NB4 (cell line): ENCODE measurements at places on chromosomes 3 and 15.

- DNase-seq = no peak
Observed at GRCh38 chr3:97778152-97778551, 13.6 kb downstream of the ARL6 start.

DNA sequence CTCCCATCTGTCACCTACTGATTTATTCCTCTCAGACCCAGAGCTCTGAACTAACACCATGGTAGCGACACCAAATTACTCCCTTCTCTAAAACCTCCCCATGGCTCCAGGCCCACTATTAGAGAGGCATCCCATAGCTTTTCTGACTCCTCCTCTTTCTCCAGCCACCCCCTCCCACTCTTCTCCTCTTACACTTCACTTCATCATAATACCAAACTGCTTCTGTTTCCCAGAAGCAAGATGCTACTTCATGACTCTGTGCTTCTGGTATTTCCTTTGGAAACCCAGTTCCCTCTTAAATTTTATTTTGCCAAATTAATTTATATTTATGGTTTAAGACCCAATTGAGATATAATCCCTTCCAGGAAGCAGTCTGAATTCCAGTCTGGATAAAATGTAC is 465.1 kb upstream of the PDZRN3 start:
- DNase-seq = no peak

DNA sequence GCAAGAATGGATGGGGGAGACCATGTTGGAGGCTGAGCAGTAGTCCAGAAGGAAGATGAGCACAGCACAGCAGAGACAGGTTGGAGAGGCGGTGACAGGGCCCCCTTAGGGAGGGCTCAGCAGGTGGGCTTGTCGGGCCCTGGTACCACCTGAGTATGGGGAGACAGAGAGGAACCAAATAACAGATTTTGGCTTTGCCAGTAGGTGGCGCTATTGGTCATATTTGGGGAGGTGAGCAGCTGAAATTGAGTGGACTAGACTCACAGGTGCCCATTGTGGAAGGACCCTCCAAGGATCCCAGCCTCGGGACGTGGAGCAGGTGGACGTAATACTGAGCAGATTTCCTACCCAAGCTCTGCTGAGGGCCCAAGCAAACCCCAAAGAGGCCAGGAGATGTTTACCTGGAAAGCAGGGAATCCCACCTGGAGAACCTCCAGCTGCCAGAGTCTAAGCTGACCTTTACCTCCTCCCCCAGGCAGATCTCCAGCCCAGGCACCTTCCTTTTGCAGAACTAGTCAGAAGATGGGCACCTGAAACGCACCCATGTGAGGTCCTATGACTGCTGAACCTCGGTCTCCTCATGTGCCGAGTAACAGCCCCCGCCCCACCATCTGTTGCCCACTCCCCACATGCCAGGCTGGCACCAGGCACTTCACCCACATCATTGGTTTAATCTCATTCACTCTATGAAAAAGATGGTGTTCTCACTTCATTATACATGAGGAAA is 24.6 kb upstream of the CORO2B start:
- peak; percentile 64 for DNase-seq

DNA sequence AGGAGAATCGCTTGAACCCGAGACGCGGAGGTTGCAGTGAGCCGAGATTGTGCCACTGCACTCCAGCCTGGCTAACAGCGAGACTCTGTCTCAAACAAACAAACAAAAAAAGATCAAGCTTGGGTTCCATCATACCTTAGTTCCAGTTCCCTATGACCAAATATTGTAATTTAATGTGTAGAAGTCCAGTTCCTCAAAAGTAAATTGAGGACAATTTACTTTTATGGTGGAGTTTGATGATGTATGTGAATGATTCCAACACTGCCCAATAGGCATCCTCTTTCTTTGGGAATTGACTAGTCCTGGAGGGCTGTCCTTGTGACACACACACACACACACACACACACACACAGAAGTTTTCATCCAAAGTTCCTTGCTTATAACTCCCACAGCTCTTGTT is 2.8 kb upstream of the PKM start:
- DNase-seq = no peak

- no peak for DNase-seq
Observed at GRCh38 chr3:146227486-146227885, 23.4 kb downstream of the PLSCR4 start.

- no peak for DNase-seq
Observed at GRCh38 chr15:41832208-41832607, 4.3 kb downstream of the JMJD7 start.

GRCh38 chr15:98524838-98525660 is 123.3 kb upstream of the IGF1R start:
- DNase-seq = no peak

DNA sequence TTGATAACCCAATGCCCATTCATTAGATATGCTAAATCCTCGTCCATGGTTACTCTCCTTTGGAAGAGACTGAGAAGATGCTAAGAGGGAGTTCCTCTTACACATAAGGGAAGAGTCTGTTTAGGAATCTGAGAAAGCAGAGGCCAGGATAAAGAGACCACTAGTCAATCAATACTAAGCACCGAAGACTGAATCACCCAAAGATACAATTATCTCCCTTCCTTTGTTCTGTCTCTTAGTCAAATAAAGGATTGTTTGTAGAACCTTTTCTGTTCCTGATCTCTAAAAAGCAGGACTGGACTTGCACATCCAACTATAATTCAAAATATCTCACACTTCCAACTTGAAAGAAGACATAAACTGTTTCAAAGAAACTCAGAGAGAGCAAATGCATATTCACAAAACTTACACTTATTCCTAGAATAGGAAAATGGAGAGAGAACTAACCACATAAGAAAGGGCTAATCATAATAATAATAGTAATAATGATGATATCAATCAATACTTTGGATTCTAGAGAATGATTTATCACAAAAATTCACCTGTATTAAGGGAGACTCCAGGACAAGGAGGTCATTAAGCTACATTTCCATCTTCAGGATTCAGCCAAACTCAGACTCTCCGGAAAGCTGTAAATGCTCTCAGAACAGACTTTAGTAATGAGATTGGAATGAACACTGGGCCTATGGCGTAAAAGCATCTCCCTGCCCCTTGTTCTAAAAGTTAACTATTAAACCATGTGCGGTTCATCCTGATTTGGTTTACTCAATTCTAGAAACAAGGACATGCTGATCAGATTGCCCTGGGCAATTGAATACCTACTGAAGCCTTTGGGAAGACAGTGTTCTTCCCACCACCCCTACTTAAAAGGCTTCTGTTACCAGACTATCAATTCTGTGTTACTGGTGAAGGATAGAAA is 401.5 kb downstream of the ZBTB20 start:
- DNase-seq = no peak

GRCh38 chr3:122012821-122013220 is 9.2 kb downstream of the ILDR1 start:
- no peak for DNase-seq

GRCh38 chr3:26418553-26418952 is 204.0 kb upstream of the LRRC3B start:
- no peak for DNase-seq

DNA sequence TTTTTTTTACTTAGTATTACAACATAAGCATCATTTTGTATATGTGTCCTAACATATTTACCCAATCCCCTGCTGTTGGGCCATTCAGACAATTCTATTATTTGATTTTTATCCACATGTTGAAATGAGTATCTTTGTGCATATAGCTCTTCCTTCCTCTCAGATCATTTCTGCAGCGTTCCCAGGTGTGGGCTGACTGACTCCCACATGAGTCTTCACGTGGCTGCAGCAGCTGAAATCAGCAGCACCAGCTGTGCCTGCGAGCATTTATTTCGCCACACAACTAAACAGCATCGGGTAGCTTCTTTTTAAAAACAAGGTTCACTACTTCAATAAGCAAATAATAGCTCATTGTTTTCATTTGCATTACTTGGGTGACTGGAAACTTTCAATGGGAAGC is 44.5 kb upstream of the PDE8A start:
- peak; percentile 52 for DNase-seq

DNA sequence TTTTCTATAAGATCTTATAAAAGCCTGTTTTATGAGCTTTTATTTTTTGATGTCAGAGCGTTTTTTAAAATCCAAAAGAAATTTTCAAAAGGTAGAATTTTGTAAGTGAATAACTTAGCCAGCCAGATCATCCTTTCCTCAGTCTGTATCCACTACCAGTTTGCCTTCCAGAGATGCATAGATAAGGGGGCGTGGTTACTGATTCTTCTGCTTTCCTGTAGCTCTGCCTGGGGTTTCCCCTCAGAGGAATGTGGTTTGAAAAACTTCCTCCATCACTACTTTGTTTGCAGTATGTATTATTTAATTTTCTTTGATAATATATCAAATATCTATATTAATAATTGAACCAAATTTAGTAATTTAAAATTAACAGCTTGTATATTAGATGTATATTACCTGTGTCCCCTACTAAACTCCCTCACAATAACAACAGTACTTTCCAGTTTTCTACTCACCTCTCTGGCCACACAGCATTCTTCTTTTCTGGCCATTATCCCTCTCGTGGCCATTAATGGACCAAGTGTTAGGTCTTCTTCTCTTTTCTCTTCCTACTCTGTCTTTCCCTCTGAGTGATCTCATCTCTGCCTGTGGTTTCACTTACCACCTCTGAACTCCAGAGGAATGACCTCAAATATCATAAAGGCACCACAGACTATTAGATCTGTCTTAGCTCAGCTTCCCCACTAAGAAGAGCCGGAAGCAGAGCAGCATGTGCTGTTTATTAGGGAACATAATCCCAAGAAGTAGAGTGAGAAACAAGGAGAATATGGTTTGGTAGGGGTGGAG is 239.7 kb downstream of the UBE2E2 start:
- peak; percentile 57 for DNase-seq

GRCh38 chr3:186032321-186032720 is 76.6 kb downstream of the ETV5 start:
- DNase-seq = no peak

GRCh38 chr3:59508273-59508672 is 458.4 kb upstream of the CFAP20DC start:
- no peak for DNase-seq

GRCh38 chr3:50605901-50606326 is 5.7 kb downstream of the CISH start:
- no peak for DNase-seq

DNA sequence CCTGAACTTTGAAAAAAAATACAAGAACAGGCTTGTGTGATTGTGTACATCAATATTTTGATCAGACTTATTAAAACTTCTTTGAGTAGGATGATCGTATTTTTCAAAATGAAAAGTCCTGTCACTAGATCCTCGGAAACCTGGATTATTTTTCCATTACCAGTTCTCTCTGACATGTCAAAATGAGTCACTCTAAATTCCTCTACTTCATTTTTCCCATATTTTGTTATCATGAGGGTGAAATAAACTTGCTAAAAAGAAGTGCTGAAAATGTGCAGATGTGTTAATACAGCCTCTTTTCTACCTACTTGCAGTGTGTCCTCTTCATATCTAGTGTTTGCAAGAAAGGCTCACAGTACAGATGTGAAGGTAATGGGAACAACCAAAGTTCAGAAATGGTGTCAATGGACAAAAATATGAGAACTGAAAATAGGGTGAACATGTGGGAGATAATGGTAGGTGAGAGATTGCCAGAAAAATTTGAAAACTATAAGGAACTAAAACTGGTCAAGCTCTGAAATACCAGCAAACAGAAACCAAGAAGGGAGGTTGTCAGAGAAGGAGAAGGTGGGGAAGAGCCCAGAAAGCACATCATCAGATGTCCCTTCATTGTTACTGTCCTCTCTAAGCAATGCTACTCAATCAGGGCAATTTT is 108.2 kb downstream of the EOMES start:
- DNase-seq = no peak

DNA sequence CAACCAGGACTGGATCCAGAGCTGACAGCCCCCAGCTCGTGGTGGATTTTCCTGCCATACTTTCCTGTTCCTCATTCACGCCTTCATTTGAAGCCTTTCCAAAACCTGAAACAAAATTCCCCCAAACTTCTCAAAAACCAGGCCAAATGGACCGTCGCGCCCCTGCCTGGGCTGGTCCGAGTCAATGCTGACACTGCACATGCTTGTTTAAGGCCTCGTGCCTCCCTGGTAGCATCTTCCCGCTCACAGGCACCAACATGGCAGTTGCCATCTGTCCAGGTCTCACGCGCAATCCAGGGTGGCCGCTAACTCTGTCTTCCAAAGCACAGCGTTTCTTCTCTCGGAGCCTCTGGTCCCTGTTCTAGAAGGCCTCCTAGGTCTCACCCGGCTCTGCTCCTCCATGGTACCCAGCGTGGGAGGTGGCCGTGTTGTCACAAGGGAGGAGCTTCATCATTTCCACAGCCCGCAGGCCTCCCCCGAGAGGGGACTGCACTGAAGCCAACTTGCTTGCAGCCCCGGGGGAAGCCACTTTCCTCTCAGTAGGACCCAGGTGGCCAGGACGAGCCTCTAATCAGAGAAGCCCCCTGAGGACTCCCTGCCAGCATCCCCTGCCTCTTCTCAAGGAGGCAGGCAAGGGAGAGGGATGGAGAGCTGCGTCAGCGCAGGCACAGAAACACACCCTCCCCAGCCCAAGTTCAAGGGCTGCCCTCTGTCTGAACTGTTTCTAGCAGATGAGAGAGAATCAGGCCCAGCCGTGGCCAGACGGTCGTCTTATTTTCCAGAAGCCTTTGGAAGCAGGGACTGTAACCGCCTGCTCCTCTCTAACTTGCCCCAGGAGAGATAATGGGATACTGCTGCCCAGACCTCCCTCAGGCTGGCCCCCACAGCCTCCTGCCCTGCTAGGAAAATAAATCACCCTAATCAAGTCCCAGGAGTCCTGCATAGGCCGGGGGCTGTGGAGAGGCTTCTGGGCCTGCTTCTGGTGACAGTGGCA is 152.8 kb upstream of the TLE3 start:
- DNase-seq = no peak

DNA sequence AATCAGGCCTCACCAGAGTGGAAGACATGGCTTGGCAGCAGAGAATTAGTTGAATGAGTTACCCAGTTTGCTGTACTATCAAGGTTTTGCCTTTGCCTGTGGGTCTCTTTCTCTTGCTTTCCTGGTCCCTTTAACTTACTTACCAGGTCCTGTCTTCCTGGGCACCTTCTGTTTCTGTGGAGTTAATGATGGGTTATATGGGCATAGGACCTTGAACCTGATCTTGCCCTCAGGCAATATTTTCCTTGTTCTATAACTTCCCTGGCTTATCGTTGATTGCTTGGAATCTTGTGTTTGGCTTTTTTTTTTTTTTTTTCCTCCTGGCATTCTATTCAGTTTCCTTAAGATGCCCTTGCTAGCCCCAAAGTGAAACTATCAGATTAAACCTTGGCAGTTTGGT is 106.8 kb downstream of the HHLA2 start:
- no peak for DNase-seq
